ENCODE measurements at places on chromosomes 2 and 18.

DNA sequence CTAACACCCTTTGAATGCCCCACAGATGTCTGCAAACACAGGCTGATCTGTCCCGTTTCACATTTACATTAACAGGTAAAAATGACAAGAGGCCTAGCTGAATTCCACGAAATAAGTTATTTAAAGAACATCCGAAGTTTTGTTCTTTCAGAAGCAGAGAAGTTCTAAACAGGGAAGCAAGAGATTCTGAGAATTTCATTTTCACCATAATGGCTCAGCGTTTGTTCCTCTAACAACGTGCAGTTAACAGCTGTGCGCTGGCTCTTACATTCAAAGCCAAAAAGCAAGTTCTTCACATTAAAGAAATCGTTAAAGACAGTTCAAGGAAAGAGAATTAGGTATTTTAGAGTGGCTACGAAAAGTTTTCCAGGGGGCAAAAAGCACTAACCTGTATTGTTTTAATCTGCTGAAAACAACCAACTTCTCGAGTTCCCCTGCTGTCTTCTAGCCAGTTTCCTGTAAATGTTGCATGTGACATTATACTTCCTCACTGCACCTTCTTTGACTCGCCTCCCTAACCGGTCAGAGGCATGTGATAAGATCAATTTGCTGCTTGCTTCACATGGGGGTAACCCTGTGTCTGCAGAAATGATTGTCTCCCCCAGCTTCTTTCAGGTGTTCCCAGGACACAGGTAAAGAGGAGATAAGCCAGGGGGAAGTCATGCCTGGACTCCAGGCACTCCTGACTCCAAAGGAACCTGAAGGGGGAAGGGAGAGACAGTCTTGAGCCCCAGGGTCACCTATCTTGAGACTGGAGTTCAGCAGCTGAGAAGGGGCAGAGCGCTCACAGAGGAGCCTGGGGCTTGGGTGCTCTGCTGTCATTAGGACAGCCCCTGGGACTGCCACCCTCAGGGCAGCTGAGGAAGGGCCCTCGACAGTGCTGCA, 36.8 kb upstream of the WIPF1 start:
- no peak for DNase-seq

- DNase-seq, result no peak
These were observed 90.4 kb downstream of the TPO start for GRCh38 chr2:1503471-1504310.

- peak; percentile 84 for DNase-seq
These were observed 4.9 kb downstream of the FEV start for GRCh38 chr2:218979846-218980734.

DNA sequence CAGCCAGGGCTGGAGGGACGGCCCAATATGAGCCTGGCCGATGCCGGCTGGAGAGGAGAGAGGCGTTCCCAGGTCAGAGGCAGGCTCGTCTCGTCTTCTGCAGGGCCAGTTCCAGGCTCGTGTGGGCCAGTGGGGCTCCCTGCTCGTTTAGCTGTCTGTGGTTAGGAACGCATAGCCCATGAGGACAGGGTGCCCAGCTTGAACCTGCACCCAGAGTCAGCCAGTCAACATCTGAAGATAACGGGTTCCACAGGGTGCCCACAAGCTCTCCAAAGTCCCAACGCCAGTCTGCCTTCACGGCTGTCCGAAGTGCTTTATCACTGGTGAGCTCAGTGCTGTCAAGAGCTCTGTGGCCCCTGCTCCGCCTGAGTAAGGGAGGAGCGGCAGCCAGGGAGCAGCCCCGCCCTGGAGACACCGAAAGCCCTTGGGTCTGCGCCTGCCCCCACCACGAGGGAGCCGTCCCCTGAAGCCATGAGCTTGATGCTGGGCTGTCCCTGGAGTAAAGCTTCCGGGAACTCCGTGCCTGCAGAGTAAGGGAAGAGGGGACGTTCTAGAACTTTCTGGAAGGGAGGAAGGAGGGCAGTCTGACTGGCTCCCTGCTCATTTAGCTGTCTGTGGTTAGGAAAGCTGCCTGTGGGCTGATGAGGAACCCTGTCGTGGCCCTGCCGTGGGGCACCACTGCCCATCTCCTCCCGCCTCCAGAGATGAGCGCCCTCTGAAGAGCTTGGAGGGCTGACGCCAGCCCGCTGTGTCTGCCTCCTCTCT, 2.7 kb upstream of the HSBP1L1 start:
- DNase-seq, result no peak

DNA sequence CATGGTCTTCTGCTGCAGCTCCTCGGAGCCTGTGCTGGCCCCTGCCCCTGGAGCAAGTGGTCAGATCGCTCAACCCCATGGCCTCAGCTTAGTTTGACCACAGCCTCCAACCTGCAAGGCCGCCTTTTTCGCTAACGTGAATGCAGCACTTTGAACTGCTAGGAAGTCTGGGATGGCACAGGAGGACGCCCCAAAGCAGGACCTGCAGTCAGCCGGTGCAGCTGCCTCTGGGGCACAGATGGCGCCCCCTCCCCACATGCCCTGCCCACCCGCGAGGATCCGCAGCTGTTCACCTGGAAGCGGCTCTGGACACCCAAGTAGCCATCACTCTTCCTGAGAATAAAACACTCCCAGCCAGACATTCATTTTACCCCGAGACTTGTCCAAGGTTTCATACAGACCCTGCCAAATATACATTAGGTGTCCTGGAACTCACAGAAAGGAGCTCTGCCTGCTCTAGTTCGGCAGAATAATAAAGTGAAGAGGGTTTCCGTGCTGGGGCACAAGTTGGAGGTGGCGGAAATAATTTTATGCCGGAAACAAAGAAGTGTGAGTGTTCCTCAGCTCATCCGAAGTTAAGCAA, 510.1 kb downstream of the EIPR1 start:
- DNase-seq, result no peak

- DNase-seq, result no peak
These were observed 146.0 kb downstream of the RHBDD1 start for GRCh38 chr2:226981791-226982326.

DNA sequence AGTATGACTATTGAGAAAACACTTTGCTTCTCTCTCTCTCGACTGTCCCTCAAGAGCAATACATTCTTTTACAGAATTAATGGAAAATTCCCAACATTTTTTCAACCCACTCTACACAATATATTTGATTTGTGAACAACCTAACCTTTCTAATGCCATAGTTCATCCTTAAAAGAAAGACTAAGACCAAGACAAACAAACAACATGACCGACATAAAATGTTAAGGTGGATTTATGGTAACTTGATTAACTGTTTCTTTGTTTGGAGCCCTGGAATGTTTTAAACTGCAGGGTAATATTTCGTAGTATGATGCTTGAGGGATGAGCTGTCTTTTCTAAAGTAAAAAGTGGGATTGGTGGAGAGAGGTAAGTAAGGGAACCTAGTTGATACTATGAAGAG, 738.2 kb downstream of the MBD2 start:
- DNase-seq, result no peak

DNA sequence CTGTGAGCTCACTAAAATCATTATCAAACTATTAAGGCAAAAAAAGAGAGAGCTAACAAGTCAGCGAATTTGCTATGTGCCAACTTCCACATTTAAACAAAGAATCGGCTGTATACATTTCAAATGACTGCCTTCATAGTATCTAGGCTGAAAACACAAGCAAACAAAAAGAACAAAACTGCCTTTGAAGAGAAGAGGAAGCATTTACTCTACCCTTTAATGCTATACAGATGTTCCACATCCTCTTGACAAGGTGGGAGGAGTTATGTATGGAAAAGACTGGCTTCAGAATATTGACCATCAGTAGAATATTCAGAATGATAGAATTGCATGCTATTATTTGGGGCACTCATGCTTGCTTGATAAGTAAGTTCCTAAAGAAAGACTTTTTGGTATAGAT, 741.7 kb downstream of the PLCL1 start:
- DNase-seq, result no peak

- DNase-seq, result no peak
These were observed 14.4 kb upstream of the BIN1 start for GRCh38 chr2:127121353-127121752.

DNA sequence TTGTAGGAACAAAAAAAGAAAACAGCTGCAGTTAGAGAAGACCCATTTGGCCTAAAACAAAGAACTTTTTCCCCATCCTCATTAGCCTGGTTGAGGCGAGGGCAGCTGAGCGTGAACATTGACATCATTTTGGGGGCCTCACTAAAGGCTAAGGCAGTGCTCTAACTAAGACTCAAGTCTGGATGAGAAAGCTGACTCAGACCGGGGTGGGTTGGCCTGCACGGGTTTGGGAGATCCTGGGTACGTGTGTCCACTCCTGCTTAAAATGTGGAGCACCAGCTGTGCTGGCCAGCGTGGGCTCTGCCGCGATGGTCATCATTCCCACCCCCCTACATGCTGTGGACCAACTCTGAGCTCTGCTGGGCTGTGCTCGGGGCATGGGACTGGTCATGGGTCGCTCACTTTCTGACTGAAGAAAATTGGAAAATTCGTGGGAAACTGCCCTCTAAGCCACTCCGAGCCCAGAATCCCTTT, 86.0 kb upstream of the TMEM247 start:
- no peak for DNase-seq

DNA sequence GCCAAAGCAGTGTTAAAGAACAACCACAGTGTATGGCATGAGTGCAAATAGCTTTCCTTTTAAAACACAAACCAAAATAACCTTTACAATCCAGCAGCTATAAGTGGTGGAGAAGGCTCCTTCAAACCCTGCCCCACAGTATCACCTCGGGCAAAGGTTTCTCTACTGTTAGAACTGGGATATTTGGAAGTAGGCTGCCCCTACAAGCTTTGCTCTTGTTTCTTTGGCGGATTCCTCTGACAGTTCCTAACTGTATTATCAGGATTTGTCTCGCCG, 214.8 kb downstream of the ZNF521 start:
- no peak for DNase-seq

DNA sequence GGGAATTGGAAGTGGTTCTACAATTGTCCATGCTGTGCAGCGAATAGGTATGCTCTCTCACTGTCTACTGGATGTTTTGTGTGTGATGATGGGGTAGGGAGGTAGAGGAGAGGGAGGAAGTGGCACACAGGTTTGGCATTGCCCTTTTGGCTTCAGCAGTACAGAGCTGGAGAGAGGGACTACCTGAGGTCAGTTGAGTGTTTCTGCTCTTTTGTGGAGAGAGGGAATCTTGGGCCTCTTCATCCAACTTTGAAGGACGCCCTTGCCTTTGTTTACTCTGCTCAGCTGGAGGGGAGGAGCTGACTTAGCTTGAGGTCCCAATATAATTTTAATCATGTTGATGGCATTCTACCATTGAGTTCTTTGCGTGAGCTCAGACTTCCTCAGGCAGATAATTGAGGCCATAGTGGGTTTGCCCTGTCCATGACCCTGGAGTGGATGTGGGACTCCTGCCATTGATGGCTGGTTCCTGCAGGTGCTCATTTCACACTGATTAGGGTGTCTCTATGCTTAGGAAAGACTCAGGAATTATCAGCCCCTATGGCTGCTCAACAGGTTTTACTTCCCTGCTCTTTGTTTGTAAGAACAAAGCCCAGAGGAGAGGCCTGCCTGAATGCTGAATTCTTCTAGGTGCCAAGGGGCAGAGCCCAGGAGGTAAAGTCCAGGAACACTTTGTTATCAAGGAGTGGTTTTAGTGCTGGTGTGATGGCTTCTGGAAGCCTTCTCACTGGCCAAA, 7.2 kb downstream of the RPIA start:
- DNase-seq, result peak; percentile 45

DNA sequence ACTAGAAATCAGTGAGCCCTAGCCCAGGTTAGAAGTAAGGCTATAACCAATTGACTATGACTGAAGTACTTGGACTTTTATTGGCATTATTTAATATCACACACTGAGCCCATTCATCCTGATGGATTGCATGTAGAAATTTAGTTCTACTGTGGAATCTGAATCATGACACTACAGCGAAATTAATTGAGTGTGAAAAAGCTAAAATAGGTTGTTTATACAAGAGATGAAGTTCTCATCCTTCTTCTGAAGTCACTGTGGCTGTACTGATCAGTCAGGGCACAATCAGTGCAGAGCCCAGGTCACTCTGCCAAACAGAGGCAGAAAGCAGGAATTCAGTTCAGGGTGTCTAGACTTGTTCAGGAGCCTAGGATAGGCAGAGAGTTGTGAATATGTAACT, 158.9 kb downstream of the BABAM2 start:
- DNase-seq, result no peak

GRCh38 chr2:59882822-59883221, 670.6 kb downstream of the BCL11A start:
- no peak for DNase-seq

DNA sequence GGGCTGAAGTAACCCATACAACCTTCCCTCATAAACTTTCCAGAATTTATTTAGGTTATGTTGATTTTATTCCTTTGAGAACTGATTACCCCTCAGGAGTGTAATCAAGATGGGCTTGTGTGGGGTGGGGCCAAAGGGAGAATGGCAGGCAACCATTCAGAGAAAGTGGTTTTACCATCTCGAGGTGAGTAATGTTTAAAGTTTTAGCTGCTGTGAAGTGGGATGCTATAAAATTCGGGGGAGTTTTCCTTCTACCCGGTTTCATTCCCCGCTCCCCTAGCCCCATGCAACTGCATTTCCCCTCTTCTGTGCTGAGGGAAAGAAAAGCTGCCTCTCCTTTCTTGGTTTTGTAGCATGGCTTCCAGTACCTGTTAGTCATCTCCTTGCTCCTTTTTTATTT, 34.7 kb downstream of the MAP4K4 start:
- no peak for DNase-seq

Measured in ureter (tissue), 1 donor.